NCI-H460 (cell line): ENCODE measurements at places on chromosomes 12 and 14.

DNA sequence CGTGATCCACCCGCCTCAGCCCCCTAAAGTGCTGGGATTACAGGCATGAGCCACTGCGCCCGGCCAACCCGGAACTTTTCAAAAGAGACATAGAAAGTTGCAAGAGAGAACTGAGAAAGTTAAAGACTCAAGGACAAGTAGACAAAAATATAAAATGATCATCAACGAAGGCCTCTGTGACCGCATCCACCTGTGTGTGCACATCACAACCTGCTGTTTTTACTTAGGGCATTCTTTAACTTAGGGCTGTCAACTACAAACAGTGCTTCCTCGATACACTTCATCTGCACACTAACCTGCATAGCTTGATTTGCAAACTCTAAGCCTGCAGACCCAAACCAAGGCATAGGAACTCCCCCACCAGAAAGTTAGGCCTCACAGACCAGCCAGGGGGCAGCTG is 14.8 kb downstream of the P2RX2 start:
- DNase-seq = no peak

DNA sequence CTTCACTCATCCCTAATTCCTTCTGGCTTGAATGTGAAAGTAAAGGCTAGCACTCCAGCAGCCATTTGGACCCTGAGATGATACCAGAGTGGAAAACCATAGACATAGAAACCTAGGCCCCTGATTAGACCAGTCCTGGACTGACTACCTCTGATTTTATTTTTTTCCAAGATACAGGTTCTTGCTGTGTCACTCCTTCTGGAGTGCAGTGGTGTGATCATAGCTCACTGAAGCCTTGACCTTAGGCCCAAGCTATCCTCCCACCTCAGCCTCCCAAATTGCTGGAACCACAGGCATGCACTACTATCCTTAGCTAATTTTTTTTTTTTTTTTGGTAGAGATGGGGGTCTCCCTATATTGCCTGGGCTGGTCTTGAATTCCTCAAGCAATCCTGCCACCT is 74.4 kb upstream of the STAC3 start:
- no peak for DNase-seq

GRCh38 chr12:4037747-4038312 is 164.6 kb upstream of the PARP11 start:
- DNase-seq = peak; percentile 2

DNA sequence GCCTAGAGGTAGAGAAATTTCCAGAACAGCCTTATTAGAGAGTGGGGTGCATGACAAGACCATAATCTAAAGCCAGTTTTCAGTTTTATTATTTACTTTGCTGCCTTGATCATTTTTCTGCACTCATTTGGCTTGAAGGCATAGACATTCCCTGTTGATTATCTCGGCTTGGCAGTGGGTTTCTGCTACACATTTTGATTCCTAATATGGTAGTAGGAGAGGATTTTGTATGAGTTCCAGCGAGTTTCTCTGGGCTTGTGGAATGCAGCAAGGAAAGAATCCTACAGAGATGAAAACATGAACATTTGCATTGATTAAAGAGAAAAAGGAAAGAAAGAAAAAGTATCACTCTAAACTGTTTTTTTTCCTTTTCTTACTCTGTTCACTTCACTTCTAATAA is 281.2 kb downstream of the PAWR start:
- DNase-seq = no peak

- DNase-seq = peak; percentile 96
Measured at GRCh38 chr12:132445884-132446632, 43.9 kb upstream of the FBRSL1 start.

DNA sequence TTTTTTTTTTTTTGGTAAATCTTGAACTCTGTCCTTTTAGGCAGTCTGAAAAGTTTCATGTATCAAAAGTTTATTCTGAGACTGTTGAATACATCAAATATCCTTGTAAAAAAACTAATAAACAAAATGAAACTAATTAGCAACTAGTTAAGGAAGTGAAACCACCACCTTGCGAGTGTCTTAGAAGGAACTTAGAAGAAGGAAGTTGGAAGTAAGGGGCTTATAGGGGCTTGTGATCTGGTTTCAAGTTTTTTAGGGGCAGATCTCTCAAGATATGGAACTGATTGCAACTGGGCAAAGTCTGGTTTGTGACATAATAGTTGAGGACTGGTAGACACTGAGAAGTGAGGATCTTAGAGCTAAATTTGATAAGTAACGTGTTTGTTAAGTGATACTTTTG is 748.8 kb downstream of the C12orf50 start:
- DNase-seq = no peak

GRCh38 chr14:91373591-91374254 is 43.9 kb downstream of the CCDC88C start:
- DNase-seq = no peak

GRCh38 chr12:120126635-120127005 is 10.1 kb upstream of the RAB35 start:
- no peak for DNase-seq

DNA sequence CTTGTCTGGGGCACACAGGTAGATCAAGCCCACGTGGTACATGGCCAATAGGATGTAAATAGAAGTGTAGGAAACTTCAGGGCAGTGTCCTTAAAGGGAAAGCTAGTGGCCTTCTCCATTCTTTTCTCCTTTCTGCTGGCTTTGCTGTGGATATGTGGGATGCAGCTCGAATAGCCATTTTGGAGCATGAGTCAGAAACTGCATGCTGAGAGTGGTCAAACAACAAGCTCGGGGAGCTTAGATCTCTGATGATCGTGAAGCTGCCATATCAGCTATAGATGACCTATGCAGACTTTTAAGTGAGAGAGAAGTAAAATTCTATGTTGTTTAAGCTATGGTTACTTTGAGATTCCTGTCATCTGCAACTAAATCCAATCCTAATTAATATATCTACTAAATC is 241.3 kb upstream of the DAAM1 start:
- DNase-seq = no peak

- no peak for DNase-seq
Measured at GRCh38 chr12:117907108-117907689, 61.6 kb downstream of the KSR2 start.

GRCh38 chr14:75301666-75302325 is 23.2 kb downstream of the FOS start:
- DNase-seq = no peak

- peak; percentile 1 for DNase-seq
Measured at GRCh38 chr12:28795311-28795710, 353.8 kb upstream of the FAR2 start.

- peak; percentile 52 for DNase-seq
Measured at GRCh38 chr12:42128327-42128726, 16.3 kb downstream of the GXYLT1 start.

GRCh38 chr12:70165450-70165849 is 77.8 kb upstream of the CNOT2 start:
- DNase-seq = no peak

- DNase-seq = no peak
Measured at GRCh38 chr12:132167611-132168310, 23.5 kb downstream of the NOC4L start.

- DNase-seq = no peak
Measured at GRCh38 chr14:53304726-53305381, 151.7 kb upstream of the DDHD1 start.

GRCh38 chr12:71636704-71637115 is 26.9 kb downstream of the ZFC3H1 start:
- peak; percentile 60 for DNase-seq

DNA sequence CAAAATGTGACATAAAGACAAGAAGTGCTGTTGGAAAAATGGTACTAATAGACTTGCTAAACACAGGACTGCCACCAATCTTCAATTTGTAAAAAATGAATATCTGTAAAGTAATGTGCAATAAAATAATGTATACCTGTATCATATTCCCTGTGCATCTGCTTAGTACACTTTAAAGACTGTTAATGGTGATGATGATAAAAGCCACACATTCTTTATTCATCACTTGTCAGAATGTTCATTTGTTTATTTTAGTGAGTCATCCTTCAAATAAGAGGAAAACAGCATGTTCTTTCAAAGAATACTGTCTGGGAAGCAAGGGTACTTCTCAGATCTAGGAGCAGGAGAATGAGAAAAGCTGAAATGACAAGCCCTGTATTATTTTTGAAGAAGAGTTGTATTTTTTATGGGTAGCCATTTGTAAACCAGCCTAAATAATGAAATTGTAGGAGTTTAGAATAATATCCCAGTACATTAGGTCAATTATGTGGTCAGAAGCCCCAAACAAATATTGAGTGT is 78.3 kb upstream of the PSMA6 start:
- peak; percentile 23 for DNase-seq

DNA sequence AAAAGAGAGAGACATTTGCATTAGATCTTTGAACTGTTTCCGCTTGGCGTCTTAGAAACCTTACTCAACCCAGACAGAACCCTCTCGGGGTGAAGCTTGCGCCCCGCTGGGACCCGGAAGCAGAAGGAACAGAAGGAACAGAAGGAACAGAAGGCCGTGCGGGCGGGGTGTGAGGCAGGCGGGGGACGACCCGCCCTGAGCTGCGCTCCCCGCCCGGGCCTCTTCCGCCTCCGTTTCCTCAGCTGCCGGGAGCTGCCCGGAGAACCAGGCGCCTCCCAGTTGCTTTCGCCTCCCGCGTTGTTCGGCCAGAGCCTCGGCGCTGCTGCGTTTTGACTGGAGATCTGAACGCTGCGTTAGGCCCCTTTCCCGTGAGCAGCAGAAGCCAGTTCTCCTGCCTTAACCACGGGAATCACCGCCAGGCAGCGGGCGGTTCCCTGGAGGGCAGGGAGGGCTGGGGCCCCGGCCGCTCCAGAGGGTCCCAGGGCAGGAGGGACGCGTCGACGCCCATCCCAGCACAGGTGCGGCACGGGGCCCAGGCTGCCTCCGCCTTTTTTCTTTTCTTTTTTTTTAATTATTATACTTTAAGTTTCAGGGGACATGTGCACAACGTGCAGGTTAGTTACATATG is 19.3 kb upstream of the MMP17 start:
- no peak for DNase-seq

DNA sequence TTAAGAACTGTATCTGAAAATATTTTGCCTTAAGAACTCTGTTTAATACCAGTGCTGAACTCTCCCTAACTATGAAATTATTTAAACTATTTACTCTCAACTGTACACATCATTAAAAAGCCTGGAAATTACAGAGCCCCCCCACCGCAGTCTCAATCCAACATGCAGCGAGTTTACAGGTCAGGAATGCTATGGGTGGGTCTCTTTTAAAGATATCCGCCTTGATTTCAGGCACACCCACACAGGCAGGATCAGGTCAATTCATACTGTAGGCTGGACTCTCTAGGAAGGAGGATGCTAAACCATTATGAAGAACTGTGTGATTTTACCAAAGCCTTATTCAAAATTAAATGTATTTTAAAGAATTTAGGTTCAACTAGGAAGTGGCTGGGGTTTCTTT is 16.5 kb downstream of the SPTLC2 start:
- no peak for DNase-seq

GRCh38 chr14:86501611-86502010 is 971.7 kb downstream of the FLRT2 start:
- DNase-seq = no peak

- no peak for DNase-seq
Measured at GRCh38 chr14:55470025-55470424, 29.6 kb upstream of the TBPL2 start.

DNA sequence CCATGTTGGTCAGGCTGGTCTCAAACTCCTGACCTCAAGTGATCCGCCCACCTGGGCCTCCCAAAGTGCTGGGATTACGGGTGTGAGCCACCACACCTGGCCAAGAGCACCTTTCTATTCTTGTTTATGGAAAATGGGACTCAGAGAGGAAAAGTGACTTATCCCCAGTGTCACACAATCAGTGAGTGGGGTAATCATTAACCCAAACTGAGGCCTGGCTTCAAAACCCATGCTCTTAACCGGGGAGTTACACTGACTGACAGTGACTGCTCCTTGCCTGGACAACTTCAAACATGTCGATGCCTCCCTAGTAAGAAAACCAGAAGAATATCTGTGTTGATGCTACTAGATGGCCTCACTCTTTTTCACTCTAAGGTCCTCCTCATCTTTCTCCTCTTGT is 7.3 kb downstream of the CLEC7A start:
- DNase-seq = no peak

DNA sequence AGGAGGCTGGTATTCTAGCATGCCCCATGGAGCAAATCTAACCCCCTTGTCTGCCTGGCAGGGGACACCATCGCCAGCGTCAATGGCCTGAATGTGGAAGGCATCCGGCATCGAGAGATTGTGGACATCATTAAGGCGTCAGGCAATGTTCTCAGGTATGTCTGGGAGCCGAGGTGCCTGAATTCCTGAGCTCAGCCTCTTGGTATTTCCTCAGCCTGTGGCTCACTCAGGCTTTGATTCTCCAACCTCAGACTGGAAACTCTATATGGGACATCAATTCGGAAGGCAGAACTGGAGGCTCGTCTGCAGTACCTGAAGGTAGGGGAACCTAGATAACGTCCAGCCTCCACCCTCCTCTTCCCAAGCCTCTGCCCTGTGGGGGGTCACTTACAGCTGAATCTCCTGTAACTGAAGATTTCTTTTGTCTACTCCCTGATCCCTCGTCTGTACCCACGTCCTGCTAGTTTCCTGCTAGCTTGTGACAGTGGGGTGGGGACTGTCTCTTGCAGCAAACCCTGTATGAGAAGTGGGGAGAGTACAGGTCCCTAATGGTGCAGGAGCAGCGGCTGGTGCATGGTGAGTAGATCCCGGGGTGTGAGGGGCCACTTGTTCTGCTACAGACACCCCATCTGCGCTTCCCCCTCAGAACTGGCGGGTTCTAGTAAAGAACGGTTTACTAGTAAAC is 7.0 kb downstream of the TAMALIN start:
- DNase-seq = no peak

DNA sequence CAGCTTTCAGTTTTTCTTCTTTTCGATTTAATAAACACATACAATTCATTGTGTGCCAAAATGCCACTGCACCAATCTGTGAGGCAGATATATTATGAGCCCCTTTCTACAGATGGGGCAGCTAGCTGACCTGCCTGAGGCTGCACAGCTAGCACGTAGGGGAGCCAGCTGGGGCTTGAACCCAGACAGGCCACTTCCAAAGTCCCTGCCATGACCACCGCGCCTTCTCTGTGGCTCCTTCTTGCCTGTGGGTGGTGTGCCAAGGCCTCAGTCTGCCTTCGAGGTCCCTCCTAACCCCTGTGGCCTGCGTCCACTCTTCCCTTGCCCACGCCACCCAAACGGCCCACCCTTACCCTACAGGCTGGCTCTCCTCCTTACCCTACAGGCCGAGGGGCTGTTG is 16.2 kb downstream of the FAM222A start:
- no peak for DNase-seq

DNA sequence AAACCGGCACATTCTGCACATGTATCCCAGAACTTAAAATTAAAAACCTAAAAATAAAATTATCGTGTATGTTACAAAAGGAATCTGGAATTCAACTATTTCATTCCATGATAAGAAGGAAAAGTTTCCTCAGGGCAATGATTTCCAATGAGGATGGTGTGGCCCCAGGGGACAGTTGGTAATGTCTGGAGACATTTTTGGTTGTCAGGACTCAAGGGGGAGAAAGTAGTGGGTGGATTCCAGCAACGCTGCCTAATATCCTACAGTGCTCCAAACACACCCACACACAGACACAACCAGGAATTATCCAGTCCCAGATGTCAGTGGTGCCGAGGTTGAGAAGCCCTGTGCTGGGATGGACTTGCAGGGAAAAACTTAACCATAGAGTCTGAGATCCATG is 228.3 kb downstream of the TMEM132D start:
- DNase-seq = no peak
